Ovary (tissue), 10 donors: ENCODE measurements at places on chromosomes 5 and 9.

DNA sequence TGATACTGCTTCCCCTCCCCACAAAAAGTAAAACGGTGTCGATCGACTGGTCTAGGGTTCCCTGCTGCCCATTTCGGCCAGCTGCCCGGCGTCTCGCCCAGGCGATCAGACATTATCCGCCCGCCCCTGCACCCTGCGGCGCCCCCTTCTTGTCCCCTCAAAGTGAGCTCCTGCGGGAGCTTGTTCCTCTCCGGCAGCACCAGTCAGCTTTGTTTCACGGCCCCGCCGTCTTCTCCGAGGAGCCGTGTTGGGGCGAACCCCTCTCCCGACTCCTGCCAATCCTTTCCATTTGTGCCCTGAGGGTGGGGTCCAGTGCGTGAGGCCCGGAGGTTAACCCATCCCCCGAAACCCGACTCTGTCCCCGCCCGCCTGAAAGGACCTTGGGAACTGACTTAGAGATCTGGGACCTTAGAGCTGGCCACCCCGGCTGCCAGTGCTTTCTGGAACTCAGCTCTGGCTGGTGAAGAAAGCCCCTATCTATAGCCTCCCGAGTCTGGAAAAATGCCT is 518 bp downstream of the UBE2B start:
- DNase-seq = peak; percentile 54

DNA sequence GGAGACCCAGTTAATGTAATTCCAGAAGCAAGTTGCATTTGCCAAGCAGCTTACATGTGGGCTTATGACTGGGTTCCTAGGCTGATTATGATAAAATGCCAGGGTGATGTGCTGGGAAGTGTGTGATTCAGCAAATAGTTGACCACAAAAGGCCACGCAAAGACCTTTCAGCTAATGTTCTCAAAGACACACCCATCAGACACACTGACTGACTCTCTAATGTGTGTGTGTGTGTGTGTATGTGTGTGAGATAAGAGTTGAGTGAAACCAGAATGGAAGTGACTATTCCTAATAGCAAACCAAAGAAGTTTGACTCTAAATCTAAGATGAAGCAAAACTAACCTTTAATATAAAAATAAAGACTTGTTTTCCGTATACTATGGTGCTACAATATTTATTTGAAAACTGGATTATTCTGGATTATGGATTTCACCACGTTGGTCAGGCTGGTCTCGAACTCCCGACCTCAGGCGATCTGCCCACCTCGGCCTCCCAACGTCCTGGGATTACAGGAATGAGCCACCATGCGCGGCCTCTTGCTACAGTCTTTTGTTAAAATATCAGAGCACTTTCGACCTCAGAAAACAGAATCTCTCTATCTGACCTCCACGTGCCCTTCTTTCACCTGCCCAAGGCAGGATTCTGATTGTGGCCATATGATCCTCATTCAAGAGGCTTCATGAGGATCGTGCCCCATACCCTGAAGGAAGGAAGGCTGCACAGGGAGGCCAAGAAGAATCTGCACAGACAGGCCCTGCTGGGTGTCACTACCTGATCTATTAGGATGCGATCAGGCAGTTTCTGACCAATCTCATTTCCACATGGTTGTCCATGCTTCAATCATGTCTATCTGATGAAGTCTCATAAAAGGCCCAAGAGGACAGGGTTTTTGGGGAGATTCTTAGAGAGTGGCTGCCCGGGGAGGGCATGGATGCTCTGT is 75.6 kb downstream of the USP20 start:
- peak; percentile 27 for DNase-seq

DNA sequence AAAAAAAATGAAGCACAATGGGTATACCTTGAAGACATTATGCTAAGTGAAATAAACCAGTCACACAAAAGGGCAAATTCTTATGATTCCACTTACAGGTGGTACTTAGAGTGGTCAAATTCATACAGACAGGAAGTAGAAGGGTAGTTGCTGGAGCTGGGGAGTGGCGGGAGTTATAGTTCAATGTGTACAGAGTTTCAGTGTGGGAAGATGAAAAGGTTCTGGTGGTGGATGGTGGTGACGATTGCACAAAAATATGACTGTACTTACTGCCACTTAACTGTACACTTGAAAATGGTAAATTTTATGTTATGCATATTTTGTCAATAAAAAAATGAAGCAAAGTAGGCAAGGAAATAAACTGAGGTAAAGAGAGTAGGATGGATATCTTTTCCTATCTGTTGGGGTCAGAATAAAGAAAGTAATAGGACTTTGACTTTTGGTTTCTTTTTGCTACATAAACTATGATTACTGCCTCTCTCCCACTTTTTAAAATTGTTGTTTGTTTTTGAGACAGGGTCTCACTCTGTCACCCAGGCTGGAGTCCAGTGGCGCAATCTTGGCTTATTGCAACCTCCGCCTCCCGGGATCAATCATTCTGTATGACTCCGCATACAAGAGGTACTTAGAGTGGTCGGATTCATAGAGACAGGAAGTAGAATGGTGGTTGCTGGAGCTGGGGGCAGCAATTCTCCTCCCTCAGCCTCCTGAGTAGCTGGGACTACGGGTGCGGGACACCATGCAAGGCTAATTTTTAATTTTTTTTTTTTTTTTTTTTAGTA is 4.0 kb upstream of the PSAT1 start:
- DNase-seq = no peak

GRCh38 chr5:67234671-67235176 is 38.1 kb upstream of the CD180 start:
- DNase-seq = peak; percentile 55

DNA sequence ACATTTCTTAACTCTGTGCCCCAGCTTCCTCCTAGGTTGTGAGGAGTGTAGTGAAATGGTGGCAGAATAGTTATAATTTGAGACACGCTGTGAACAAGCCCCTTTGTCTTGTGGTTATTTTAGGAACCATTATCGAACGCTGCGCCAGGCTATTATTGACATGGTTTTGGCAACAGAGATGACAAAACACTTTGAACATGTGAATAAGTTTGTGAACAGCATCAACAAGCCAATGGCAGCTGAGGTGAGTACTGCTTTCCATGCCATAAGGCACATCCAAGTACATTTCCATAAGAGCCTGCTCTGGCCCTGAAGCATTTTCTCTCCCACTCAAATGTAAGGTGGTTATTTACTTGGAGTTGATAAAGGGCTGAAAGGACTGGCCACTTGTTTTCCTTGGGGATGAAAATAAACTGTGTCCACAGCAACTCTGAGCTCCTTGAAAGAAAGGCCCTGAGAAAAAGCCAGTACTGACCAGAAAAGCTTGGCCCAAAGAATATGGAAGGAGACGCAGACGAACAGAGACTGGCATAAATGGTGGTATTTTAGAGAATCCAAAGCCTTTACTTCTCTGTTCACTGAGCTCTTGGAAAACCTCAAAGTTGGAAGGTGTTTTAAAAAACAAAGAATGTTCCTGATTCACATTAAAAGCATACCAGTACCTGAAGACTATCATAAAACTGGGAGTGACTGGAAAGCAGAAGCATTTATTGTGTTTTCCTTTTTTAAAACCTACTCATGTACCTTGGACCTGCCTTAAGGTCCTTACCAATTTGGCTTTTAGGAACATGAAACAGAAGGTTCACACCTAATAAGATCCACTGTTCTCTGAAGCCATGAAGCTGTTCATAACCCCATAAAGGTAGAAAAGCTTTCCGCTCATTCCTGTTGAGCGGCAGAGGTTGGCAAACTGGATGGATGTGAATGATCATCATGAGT is 72.2 kb downstream of the WDR41 start:
- DNase-seq = no peak
